Body of pancreas (tissue), 4 donors: ENCODE measurements at places on chromosomes 5 and 9.

DNA sequence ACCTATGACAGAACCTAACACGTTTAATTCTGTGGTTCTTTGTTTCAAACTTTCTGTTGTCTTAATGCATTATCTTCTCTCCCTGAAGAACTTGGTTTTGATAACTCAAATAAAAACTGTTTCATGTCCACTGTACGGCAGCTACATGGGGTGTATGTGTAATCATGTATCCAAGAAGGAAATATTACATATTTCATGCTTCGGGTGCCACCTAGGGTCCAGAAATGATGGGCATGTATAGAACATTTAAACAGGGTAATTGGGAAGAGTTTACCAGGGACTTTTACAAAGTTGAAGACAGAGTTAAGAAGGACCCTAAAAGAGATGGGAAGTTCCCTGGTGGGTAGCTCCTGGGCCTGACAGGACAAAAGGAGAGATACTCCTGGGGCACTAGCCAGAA lies 291.3 kb downstream of the FBXL7 start:
- no peak for DNase-seq

DNA sequence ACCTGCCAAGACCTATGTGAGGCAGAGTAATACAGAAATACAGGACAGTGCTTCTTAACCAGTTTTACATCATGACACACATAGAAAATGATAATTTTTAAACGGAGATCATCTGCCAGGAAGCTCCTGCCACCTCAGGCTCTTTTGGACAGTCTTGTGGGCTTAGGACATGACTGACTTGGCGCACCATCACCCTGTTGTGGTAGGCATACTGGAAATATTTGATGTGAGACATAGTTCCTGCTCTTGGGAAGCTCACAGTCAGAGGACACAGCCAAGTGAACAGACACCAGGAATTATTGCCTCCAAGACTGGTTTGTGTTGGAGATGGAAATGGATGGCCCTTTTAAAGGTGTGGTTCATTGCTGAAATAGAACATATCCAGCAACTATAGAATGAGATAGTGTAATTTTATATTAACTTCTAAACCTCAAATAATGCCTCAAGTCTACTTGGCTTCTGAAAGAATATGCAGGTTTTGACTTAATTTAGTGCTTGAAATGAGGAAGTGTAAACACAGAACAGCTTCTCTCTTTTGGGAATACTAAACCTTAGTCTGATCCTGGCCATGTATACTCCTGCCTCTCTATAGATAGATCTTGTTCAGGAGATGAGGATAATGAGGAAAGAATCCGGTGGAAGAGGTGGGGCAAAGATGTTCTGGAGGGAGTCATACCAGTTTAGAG lies 19.7 kb downstream of the CPEB4 start:
- DNase-seq, result no peak

GRCh38 chr9:89664896-89665329 lies 60.1 kb downstream of the GADD45G start:
- DNase-seq, result peak; percentile 96

- peak; percentile 96 for DNase-seq
Observed at GRCh38 chr5:140302786-140303639, at the start of gene PFDN1. TSS of gene PFDN1 (minus strand) at chr5:140303101. CDS start at chr5:140303073, 28 bp downstream.

DNA sequence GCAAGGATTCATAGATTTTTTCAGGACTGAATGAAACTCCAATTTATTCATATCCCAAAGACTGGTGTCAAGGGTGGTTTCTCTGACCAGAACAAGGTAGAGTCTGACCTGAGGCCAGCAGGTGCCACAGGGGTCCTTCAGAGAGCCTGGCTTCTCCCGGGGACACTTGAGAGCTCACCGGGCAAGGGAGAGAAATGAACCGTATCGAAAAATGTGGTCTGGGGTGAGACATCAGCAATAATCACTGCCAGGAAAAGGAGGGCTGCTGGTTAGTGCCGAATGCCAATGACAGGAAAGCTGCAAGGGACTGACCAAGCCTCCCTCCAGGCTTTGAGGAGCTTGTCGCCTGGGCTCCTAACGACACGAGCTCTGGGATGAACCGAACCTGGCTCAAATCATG lies 142.7 kb downstream of the TTLL11 start:
- no peak for DNase-seq

DNA sequence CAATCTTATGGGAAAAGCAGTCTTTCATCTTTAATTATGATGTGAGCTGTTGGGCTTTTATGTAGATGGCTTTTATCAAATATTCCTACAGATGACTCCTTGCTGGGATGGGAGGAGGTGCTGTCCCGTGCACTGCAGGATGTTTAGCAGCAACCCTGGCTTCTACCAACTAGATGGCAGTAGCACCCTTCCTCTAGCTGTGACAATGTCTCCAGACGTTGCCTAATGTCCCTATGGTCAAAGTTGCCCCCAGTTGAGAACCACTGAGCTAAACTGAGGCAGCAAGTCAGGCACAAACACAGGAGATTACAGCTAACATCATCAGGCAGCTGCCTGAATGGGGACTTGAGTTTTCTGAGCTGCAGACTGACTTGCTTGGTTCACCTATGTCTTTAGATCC lies 401.9 kb upstream of the PDE4D start:
- peak; percentile 25 for DNase-seq

GRCh38 chr5:135185481-135186065 lies 151.5 kb upstream of the PITX1 start:
- no peak for DNase-seq

DNA sequence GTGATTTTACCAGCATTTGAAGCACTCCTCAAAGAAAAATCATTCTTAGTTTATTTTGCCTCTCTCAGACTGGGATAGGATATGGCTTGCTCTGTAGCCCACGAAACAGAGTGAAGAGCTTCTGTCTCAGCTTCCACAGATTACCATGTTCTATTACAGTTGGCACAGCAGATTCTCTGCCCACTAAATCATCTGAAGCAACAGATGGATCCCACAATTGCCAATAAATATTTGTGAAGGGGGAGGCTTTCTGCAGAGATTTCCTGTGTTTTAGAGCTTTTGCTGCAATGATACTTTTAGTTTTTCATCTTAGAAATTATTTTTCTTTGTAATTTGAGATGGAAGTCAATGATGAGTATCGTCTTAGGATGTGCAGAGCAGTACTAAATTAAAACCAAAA lies 12.3 kb upstream of the MAP3K1 start:
- no peak for DNase-seq

DNA sequence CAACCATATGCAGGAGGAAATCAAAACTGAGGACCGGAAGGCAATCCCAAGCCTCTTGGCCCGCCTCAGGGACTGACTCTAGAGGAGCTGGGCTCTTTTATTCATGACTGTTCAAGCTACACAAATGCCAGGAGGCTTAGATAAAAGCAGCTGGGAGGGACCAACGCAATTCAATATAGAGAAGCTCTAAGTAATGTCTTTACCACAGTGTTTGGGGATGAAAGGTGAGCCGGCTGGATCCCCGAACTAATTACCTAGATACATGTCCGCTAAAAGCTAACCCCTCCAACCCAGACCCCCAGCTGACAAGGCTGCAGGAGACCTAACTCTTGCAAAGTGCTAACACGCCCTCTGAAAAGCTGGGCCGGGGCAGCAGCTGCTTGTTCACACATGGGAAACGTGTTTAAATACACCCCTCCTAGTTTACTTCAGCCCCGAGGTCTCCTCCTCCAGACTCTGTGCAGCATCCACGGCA lies 67.5 kb downstream of the TLE1 start:
- DNase-seq, result no peak

DNA sequence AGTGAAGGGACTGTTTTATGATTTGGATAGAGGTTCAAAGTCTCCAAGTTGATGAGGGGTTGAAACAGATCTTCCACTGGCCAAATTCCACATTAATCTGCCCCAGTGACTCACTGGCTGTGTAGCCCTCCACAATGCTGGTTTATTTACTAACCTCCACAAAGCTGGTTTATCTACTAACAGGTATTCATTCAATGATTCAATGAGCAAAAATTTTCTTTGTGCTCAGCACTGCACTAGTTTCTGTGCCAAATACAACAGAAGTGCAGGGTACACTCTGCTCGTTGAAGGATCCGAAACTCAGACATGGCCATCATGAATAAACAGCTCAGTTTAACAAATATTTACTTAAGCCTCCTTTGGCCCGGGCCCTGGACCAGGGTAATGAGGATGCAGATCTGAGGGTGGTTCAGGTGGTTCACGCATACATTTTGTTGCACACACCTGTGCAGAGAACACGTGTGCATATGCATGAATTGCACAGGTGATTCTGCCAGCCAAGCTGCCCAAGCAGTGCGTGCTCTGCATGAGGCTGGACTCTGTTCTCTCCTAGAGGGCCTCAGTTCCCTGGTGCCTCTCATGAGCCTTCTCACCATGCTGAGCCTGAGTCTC lies 71.0 kb downstream of the SH3PXD2B start:
- DNase-seq, result peak; percentile 74

- DNase-seq, result no peak
Observed at GRCh38 chr5:174645677-174646076, 78.7 kb upstream of the MSX2 start.

DNA sequence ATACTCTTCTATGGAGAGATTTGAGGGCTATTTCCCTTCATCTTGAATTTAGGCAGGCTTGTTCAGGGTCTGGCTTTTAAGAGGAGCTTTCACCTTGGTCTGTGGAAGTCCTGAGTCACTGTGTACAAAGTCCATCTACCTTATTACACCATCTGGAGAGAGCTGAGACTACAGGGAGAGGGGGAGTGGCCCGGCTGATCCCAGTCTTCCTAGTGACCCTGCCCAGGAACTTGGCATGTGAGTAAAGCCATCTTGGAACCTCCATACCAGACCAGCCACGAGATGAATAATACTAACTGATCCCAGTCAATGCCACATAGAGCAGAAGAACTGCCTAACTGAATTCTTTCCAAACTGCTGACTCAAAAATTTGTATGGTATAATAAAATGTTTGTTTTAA lies 8.4 kb upstream of the IL6ST start:
- DNase-seq, result peak; percentile 78

GRCh38 chr9:130030651-130031127 lies 12.3 kb downstream of the FNBP1 start:
- no peak for DNase-seq

- no peak for DNase-seq
Observed at GRCh38 chr9:136552117-136552703, 6.4 kb upstream of the NOTCH1 start.

DNA sequence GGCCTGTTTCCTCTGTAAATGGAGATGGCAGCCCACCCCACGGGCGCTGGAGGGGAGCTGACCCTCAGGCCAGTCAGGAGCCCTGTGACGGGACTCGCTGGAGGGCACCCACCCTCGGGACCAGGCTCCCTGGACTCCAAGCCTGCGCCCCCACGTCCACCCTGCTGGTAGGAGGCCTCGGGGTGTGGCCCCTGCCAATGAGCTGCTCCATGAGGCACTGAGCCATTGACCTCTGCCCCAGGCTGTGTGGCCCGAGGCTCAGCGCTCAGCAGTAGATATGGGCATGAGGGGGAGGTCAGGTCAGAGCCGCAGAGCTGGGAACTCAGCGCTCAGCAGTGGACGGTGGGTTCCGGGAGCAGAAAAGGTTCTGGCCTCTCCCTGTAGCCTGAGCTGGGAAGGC lies 52.3 kb upstream of the EGFL7 start:
- no peak for DNase-seq

DNA sequence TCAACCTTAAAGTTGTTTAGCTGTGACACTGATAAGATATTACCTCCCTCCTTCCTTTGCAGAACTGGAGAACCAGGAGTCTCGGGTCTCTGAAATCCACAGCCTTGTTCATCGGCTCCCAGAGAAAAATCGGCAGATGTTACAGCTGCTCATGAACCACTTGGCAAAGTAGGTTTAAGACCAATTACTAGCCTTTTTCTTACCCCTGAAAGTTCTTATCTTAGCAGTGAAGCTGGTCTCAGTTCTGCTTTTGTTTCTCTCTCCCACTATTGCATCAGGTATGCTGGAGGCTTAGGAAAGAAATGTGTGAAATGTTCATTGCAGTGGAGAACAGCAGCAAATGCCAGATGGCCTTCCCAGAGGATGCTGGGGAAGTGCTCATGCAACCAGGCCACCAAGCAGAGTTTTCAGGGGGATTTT lies 287.4 kb downstream of the ARHGAP26 start:
- no peak for DNase-seq

DNA sequence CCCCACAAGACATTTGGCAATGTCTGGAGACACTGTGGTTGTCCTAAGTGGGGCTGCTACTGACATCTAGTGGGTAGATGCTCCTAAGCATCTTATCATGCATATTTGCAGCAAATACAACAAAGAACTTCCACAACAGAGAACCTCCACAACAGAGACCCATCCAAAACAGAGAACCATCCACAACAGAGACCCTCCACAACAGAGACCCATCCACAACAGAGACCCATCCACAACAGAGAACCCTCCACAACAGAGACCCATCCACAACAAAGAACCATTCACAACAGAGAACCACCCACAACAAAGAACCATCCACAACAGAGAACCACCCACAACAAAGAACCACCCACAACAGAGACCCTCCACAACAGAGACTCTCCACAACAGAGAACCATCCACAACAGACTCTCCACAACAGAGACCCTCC lies 32.8 kb downstream of the ARPC5L start:
- no peak for DNase-seq

GRCh38 chr5:170225326-170226128 lies 7.3 kb upstream of the C5orf58 start:
- peak; percentile 78 for DNase-seq

GRCh38 chr5:76305269-76305668 lies 97.8 kb upstream of the IQGAP2 start:
- DNase-seq, result no peak

GRCh38 chr9:112179816-112180215 lies 4.7 kb upstream of the SUSD1 start:
- DNase-seq, result no peak

GRCh38 chr5:146877783-146878475 lies 628 bp downstream of the PPP2R2B start:
- DNase-seq, result peak; percentile 24

GRCh38 chr5:116553366-116553765 lies 21.3 kb downstream of the SEMA6A start:
- no peak for DNase-seq

DNA sequence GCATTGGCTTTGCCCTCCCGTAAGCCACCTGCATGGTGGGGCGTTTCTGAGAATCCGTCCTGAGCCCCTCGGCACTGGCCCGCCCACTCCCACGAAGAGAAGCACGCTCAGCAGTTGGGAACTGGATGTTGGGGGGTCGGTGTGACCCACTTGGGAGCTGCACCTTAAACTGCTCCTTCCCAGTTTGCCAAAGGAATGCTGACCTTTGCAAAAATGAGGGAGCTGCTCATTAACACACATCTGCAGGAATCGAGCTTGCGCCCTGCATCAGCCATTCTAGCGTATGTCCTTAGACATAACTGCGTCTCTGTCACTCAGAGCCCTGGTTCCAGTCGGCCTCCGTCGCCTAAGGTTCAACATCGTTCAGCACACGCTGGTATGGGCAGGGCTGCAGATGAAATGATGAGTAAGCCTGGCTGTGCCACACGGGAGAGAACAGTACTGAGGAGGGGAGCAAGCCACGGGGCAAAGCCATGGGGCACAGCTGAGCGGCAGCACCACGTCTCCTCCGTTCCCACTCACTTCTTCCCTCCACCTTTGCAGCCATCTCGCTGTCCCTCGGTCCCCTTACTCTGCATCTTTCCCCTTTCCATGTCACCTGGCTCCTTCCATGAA lies 28.8 kb upstream of the NCS1 start:
- no peak for DNase-seq

DNA sequence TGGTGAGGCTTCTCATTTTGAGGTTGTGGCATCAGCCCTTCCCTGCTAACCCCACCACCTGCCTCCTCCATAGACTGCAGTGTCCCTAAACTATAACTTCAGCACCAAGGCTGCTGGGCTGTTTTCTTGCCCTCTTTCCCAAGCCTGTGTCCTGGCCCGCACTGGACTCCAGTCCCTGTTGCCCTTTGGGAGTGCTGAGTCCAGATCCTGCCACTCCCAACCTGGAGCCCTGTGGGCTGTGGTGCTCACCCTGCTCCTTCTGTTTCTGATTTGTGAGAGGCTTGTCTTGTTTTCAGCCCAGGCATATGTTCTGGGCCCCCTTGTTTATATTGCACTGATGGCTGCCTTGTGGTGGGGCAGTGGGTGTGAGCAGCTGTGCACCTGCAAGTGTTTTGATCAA lies 39.7 kb upstream of the RNU6ATAC start:
- DNase-seq, result no peak
